ENCODE measurements at places on chromosomes 2 and 18.

DNA sequence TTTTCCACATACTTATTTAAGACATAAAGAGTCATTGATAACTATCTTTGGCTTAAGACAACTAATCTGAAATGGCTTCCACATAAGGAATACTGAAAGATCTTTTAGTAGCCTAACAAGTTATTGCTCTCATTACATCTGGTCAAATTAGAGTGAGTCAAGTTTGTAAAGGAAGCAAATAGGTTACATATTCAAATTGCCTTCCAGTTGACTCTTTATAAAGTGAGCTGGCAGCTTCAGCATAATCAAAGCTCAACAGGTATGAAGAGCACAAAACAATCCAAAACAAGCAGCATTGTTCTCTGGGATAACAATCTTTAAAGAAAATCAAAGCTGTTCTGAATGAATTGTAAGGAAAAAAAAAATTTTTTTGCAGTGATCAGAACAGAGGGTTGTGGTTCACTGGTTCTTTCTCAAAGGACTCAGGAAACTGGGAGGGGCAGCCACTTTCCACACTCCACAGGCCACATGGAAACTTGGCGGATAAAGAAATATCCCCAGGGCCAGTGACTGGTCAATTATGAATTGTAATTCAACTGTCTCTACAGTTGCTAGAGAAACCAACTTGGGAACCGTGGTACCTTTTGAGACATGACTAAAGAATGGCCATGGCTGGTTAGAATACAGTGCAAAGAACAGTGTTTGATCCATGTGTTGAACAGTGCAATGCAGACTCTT is 369.3 kb upstream of the KCNH7 start:
- DNase-seq = no peak

- DNase-seq = no peak
Measured at GRCh38 chr2:20222014-20222768, 2.7 kb downstream of the SDC1 start.

DNA sequence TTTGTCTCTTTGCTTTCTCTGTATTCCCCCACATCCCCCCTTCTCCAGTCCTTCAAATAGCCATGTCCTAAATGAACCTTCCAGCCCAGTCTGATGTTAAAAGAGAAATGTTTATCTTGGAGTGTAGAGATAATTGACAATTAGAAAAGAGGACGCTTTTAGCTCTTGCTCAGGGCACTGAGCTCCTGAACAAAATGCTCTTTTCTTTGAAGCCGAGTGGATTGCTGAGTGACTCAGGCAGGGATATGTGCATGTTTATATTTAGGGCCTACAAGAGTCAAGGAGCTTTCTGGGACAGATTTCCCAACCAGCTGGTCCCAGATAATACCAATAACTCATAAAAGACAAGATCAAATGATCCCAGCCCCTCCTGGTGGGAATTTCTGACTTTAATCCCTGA is 88.0 kb upstream of the SETBP1 start:
- no peak for DNase-seq

DNA sequence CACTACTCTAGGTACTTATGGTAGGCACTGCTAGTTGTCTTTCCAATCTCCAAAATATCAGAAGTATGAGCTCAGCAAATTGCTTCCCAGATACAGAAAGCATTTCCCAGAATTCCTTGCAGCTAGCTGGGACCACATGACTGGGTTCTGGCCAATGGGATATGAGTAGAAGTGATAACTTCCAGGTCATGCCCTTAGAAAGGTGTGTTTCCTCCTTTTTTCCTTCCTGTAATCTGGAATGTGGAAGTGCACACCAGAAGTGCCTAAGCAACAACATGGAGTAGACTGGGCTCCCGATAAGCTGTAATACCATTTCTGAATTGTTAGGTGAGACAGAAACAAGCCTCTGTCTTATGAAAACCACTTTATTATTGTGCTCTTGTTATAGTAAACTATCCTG is 279.8 kb downstream of the ZNF385B start:
- no peak for DNase-seq

Measured in stimulated activated CD8-positive, alpha-beta memory T cell treated with anti-CD3 and anti-CD28 coated beads, Interleukin-7, amount 100 ng/mL, for 24 hours (primary cell).